ENCODE measurements at places on chromosomes 6 and 20.

DNA sequence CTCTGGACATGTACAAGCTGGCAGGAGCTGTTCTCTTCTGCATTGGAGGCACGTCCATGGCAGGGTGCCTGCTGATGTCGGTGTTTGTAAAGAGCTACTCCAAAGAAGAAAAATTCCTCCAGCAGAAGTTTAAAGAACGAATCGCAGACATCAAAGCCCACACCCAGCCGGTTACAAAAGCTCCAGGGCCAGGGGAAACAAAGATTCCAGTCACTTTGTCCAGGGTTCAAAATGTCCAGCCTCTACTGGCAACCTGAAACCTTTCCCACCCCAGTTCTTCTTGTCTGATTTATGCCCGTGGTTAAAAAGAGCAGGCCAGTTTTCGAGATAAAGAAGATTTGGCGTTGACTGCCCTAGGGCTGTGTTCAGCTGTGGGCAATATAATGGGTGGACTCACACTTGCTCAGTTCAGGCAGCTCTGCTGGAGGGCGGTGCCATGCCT is 19.7 kb downstream of the NRSN1 start:
- DNase-seq = no peak

DNA sequence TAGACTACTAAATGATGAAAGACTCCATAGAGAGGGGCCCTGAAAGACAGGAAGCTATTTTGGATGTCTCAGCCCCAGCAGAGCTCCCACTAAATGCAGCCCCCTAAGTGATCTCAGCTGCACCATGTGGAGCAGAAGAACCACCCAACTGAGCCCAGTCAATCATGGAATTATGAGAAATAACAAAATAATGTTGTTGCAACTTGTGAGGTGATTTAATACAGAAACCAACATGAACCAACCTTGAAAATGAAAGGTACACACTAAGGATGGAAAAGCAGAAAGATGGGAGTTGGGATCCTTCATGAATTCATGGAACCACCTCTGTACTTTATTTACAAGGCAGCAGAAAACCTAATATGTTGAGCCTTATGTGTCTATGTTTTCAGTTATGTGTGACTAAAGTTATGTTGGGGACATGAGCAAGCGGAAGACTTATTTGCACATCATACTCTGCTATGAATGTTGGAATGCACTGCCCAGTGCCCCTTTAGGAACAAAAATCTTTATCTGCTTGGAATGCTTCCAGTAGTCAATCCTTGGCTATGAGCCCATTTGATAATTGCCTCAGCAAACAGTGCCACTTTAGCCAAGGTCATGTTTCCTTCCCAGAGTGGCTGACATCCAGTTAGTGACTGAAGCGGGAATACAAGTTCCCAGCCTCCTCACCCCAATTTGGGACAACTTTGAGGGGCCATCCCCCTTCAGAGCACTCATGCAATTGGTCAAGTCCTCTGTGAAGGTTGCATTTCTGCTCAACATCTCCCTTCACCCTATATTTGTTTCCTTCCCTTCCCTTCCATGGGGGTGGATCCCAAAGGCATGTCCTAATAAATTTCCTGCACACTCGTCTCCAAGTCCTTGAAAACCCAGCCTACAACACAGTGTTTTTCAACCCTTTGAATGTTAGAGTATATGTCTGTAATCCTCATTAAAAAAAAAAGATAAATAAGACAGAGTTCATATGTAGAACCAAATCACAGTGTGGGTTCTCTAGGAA is 18.4 kb downstream of the TP53RK start:
- DNase-seq = no peak

DNA sequence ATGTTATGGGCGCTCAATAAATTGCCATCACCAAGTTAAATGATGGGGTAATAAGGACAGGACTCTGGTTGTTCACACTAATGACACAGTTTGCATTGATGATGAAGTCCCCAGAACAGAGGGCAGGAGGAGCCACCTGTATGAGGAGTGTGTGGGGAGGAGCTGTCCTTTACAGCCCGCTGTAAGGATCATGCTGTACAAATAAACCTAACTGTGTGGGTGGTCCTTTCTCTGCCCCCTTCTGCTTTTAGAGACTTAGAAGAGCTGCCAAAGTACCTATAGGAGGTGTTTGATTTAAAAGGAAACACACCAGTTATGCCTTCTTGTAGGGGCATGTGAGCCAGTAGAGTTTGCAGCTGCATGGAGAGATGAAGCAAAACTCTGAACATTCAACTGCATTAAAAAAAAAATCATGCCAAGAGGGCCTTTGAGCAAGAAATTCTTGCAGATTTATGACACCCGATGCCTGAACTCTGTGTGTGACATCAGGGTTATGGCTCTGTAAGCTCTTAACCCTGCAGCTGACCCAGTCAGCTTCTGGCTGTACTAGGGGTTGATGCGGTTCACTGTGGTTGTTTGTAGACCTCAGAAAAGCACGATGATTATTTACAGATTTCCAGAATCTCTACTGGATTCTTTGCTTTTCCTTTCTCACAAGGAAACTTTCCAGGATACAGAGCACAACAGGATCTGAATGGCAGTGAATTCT is 67.4 kb downstream of the UST start:
- DNase-seq = no peak

DNA sequence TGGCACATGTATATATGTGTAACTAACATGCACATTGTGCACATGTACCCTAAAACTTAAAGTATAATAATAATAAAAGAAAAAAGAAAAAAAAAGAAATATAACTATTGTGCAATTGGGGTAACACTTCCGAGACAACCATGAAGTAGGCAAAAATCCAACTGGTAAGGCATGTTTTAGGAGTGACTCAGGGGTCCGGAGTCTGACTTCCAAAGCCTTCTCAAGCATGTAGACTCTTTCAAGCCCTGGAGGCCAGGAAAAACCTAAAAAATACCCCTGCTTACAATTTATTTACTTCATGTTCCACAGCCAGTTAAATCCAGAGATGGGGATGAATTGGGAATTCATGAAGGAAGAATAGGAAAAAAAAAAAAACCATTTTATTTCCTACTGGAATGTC is 161.3 kb upstream of the PHACTR1 start:
- DNase-seq = no peak

DNA sequence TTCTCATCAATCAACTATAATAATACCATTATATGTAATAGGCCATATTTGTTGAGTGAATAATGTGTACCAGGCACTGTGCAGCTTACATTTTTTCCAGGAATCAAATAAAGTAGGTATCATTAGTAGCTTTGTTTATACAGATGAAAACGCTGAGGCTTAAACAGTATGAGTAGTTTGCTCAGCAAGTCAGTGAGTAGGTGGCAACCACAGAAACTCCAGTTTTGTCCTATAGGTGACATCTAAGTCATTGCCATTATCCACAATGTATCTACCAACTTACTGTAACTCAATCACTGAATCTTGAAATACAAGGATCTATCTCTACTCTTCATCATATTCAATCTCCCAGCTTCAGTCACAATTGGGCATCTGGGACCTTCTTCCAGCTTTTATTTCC is 29.8 kb upstream of the TPBG start:
- DNase-seq = no peak
